ENCODE measurements at places on chromosomes 6 and 20.

- DNase-seq: no peak
Observed at GRCh38 chr6:167760979-167761793, 65.5 kb upstream of the AFDN start.

DNA sequence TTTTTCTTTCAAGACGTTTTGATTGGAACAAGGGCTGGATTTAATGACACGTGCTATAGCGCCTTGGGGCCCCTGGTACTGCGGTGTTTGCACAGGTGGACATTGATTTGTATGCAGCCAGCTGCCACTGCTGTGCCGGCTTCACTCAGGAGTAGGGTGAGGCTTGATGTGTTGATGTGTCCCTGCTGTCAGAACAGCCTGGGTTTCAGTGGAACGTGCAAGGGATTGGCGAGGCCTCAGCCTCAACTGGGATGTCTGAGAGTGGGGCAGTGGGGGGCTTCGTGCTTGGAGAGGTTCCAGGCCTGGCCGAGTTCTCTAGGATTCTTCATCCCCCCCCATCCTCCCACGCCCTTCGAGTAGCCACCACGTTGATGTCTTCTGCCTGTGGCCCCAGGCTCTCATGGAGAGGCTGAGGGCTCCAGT is 23.0 kb downstream of the PYGB start:
- DNase-seq: no peak

DNA sequence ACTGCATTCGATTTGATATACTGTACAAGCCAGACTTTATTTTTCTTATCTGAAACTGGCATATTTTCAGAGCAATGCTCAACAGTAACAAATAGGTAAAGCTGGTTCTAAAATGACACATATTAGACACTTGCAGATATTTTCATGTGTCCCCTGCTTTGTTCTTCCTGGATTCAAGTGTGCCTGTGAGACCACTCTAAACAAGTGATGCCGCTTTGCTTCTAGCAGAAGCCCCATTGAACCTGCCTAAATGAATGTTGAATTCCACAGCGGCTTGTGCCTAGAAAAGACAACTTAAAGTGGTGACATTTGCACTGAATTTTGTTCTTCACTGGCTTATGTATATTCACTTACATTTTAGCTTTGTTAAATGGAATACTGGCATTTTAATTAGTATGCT is 115.7 kb downstream of the AKAP7 start:
- no peak for DNase-seq

- no peak for DNase-seq
Observed at GRCh38 chr6:122322824-122323223, 76.6 kb upstream of the HSF2 start.

- DNase-seq: no peak
Observed at GRCh38 chr6:165092881-165093595, 216.4 kb downstream of the C6orf118 start.

- no peak for DNase-seq
Observed at GRCh38 chr6:133092771-133093170, 148.4 kb upstream of the EYA4 start.

DNA sequence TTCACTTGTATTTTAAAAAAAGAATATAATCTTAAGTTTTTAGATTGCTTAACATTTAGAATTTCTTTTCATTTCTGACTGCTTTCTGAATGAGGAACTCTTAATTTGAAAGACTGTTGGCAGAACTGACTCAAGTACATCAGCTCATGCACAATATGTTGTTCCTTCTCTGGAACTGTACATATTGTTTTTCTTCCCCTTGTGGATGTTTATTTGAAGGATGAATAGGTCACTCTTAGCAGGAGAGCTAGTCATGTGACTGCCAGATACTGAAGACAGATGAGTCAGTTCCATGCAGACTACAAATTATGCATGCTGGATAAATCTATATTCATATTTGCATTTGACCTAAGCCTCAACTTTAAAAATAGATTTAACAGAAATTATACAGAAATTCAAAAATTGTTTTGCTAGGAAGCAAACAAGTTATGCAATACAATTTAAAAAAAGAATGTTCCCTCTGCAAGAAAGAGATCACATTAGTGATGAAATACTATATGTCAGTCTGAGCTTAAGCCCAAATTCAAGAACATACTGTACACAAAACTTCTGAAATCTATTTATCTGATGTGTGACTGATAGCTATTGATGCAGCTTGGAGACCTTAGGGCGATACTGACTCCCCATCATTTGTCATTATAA is 1274.9 kb upstream of the GJE1 start:
- no peak for DNase-seq

DNA sequence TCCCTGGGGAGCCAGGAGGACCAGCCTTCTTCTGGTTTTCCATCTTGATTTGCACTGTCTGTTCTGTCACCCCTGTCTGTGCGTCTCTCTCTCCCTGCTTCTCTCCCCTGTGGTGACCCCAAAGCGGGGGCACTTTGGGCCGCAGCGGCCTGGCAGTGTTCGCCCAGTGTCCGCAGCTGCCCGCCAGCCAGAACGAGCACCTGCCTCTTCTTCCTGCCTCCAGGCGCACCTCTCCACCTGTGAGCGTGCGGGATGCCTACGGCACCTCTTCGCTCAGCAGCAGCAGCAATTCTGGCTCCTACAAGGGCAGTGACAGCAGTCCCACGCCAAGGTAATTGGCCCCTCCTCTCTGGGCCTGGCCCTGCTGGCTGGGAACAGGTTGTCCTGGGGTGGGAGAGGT is 30.8 kb downstream of the SNPH start:
- DNase-seq: no peak

- no peak for DNase-seq
Observed at GRCh38 chr20:5160882-5161281, 34.1 kb downstream of the CDS2 start.

GRCh38 chr6:53342217-53342616 is 6.5 kb downstream of the ELOVL5 start:
- no peak for DNase-seq

DNA sequence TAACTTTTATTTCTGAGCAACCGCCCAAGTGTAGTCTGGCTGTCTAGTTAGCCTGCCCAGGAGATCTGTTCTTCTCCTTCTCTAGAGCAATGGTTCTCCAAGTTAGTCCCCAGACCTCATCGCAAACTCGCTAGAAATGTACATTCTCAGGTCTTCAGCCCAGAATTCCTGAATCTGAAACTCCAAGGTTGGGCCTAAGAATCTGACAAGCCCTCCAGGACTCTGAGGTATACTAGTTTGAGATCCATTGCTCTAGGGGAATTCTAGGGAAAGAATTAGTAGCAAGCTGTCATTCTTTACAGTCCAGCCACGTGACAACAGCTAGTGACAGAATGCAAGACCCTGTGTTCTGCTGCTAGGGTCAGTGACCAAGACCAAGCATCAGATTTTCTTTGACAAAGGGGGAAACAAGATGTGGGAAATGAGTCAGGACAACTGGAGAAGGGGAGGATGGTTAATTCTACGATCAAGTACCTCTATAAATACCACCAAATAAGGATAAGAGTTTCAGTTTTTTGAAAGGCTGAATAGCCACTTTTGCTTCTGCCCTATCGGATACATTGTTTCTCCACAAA is 5.8 kb downstream of the UBE2V1 start:
- DNase-seq: no peak

- no peak for DNase-seq
Observed at GRCh38 chr6:20932284-20932683, 398.0 kb downstream of the CDKAL1 start.

DNA sequence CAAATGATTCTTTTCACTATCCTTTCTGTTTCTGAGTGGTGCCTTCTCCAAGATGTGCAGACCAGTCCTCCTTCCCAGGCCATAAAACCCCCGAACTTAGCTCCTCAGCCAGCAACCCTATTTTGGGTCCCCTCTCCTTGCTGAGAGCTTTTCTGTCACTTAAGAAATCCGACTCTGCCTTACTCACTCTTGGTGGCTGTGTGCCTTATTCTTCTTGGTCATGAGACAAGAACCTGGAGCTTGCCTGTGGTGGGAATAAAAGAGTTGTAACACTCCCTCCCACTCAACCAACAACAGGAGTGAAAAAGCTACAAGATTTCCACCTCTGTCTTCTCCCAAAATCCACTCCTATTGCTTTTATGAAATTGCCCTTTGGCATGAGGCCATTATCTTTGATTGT is 62.6 kb downstream of the RPS12 start:
- DNase-seq: no peak

- no peak for DNase-seq
Observed at GRCh38 chr6:134472046-134472445, 154.1 kb upstream of the SGK1 start.

DNA sequence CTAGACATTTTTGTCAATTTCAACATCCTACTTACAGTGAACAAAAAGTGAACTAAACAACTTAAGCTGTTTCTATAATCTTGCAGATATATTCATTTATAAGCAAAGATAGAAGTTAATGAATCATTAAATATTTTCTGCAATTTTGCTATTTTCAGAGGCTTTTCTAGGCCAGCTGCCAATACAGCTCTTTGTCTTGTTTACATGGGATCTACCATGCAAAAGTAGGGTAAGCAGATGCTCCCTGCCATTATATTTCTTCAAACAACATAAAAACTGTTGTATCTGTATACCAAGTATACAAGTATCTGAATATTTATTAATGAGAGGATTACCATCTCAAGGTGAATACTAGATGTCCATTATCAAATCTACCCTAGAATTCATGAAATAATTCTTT is 15.4 kb downstream of the PNISR start:
- no peak for DNase-seq

- DNase-seq: no peak
Observed at GRCh38 chr6:13331516-13332348, 3.4 kb upstream of the TBC1D7 start.

DNA sequence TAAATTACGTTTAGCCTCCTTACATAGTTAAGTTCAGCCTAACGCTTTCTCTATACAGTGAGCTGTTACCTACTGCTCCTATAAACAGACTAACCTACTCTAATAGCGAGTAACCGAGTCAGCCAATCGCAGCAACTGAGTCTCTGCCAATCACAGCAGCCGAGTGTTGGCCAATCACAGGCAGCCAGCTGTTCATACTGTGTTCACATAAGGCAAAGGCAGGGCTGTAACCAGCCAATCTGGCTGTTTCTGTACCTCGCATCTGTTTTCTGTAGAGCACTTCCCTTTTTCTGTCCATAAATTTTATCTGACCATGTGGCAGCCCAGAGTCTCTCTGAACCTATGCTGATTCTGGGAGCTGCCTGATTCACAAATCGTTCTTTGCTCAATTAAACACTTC is 263.9 kb upstream of the JARID2 start:
- DNase-seq: no peak

DNA sequence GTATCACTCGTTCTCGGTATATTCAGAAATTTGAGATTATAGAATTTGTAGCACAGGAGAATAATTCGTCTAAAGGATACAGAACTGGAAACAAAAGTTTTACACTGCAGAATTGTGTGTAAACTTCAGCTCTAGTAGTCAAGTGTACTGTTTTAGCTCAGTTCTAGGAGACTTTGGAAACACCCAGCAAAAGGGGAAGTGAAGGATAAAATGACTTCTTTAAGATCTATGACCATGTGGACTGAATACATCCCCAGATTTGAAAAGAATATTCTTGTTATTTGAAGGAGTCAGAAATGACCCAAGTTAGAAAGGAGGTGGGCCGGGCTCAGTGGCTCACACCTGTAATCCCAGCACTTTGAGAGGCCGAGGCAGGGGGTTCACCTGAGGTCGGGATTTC is 174.0 kb upstream of the FOXQ1 start:
- DNase-seq: no peak

DNA sequence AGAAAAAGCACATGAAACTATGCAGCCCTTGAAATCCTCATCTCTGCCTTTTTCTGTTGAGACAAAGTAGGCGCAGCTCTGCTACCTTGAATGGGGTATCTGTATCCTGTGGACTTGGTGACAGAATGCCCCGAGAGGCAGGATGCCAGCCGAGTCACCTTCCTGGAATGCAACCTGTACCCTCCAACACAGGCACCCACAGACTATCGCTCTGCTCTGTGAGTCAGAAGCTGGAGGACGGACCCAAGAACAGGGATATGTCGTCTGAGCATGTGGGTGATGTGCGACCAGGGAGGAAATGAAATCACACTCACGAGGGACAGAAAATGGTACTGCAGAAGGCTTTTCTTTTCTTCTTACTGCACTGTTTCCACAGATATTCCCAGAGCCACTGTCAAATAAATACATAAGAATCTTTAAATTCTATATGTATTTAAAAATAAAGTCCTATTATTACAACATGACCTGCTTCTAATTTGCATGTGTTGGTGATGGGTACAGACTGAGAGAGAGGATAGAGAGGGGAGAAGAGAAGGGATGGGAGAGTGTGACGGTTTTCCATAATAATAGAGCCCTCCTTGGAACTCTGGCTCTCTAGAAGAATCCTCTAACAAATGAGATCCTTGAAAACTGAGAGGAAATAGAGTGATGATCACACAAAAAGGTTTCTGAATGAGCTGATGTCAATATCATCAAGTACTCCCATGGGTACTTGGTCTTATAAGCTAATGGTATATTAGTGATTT is 308.1 kb downstream of the FOXC1 start:
- DNase-seq: no peak

DNA sequence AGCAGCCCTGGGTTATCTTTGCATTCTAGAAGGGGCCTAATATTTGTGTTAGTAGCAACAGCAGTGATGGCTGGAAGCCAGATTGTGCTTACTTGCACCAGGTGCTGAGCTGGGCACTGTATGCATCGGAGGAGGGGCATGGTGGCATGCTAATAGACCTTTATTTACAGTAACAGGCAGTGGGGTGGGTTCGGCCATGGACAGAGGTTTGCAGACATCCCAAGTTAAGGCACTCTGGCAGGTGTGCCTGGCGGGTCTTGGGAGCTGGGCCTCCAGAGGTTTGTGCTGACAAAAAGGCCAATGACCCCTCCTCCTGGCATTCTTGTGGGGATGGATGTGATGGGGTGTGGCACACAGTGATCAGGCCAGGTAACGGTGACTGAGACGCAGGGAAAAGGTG is 39.0 kb upstream of the CD93 start:
- DNase-seq: no peak

DNA sequence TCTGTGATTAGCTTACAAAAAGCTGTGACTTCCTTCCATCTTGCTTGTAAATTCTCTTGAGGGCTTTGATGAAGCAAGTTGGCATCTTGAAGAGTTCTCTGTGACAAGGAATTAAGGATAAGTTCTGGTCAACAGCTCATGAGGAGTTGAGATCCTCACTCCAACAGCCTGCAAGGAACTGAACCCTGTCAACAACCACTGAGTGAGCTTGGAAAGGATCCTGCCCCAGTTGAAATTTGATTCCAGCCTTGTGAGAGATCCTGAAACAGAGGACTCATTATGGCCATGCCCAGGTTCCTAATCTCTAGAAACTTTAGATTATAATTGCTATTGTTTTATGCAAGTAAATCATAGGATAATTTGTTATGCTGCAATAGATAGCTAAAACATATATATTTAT is 133.7 kb downstream of the PTCHD4 start:
- no peak for DNase-seq
